Stimulated activated CD4-positive, alpha-beta T cell treated with anti-CD3 and anti-CD28 coated beads, TNF-alpha, amount 100 ng/mL, for 4 hours (primary cell): ENCODE measurements at places on chromosomes 3 and 15.

GRCh38 chr3:66200786-66201185 is 20.0 kb upstream of the SLC25A26 start:
- no peak for DNase-seq

DNA sequence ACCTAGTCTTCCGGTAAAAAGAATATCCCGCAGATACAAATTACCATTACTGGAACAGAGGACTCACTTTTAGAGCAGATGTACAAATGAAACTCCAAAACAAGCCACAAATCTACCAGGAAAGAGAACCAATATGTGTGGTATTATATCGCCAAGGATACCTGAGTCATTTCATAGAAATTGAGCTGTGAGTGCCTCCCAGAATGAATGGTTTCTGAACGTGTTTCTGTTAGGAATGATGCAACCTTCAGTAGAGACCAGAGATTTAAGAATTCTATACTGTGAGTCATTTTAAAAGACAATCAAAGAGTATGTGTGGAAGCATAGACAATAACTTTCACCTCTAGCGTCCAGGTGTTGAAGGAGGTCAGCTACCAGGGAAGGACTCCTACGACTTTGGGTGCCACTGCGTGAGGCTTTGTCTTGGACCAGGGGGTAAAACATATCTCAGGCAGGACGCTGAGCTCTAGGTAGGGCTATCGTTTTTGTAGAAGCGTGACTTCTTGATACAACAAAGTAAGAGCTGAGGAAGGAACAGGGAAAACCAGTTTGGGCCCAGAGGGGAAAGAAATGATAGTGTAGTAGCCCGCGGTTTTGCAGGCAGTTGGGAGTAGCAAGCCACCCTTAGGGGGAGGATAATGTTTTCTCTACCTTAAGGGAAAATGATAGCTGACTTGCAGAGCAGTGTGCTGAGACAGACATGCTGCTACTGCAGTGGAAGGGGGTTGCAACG is 210.4 kb downstream of the TP63 start:
- no peak for DNase-seq

- DNase-seq, result no peak
Measured at GRCh38 chr15:55403531-55403930, 4.6 kb downstream of the CCPG1 start.

GRCh38 chr3:25781145-25781757 is 2.0 kb downstream of the NGLY1 start:
- no peak for DNase-seq

GRCh38 chr3:81723732-81724313 is 37.6 kb downstream of the GBE1 start:
- DNase-seq, result no peak

GRCh38 chr3:186259612-186260383 is 102.2 kb downstream of the DGKG start:
- peak; percentile 39 for DNase-seq
